NCI-H1092 (cell line): ENCODE measurements at places on chromosomes 6 and 20.
A peak's percentile ranks its signal among the peaks of the same experiment; 100 is the strongest.

DNA sequence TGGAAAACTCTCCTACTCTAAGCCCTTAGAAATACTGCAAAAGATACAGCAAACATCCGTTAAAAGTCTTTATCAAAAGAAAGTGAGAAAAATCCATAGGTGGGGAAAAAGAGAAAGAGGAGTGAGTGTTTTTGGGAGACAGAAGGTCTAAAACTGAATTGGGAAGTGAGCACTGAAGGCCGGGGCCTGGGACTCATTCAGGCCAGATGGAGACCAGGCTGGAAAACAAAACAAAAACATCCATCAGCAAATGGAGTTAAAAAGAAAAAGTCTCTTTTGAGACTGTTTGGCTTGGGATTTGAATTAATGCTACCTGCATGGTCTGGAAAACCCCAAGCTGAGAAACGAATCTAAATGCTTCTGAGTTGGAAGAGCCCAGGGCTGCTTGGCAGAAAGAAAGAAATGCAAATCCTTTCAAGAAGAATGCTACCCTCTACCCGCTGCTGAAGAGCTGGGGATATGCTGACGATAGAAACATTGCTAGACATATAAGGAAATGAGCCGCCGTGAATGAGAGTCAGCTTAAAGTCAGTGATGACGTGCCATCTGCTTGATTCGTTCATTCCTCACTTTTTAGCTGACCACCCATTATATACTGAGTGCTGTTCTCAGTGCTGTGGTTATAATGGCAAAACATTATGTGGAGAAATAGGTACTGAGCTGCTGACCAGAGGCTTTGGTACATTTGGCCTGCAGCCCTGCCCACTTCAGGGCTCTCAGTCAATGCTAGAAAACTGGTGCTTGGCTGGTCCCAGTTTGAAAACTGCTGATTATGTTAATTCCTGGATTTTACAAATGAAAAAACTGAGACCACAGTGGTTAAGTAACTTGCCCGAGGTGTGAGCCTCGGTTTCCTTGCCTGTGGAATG, 28.0 kb upstream of the TULP4 start:
- DNase-seq, result no peak

- no peak for DNase-seq
Observed at GRCh38 chr20:24909861-24910260, 39.2 kb upstream of the CST7 start.

DNA sequence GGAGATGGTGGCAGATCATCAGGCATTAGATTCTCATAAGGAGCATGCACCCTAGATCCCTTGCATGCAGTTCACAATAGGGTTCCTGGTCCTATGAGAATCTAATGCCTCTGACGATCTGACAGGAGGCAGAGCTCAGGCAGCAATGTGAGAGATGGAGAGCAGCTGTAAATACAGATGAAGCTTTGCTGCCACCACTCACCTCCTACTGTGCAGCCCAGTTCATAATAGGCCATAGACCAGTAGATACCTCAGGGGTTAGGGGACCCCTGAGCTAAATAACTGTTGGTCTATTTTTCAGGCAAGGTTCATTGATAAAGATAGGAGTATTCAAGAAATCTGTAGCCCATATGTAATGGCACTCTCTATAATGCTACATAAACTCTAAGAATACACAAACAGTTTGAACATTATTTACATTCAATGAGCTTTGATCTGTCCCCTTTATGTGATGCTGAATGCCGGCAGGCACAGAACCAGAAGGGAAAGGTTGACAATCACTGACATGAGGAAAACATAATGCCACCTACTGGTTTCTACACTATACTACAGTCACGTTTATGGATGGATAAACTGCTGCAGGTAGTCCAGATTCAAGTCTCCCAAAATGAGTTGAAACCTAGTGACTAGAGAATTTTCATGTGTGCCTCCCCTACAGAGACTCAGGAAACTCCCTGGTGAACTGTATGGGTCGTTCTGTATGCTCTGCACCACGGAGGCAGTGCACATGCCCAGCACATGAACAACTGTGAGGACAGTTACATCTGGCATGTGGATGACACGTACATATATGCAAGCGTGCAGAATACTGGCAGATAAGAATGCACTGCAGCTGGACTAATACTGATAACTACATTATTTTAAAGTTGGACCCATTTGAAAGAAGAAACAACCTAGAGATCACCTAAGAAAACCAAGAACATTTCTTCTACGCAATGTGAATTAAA, 72.0 kb downstream of the DST start:
- peak; percentile 6 for DNase-seq

DNA sequence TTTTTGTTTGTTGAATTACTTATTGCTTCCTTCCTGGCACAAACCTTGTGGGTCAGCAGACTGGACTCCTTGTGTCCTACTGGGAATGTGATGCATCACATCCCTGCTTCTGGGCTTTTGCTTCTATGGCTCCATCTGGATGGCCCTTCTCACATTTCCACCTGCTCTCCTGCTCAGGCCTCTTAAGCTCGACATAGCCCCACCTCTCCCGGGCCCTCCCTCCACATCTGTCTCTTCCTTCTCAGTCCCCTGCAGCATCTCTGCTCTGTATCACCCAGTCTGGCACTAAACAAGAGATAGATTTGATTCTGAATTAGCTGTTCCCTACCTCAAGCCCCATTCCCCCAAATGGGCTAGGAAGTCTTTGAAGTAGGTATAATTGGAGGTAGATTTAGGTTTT, 356.8 kb downstream of the DHX35 start:
- DNase-seq, result no peak

- no peak for DNase-seq
Observed at GRCh38 chr20:50098259-50098658, 14.7 kb downstream of the UBE2V1 start.

GRCh38 chr20:54118220-54119001, 48.0 kb upstream of the BCAS1 start:
- no peak for DNase-seq

DNA sequence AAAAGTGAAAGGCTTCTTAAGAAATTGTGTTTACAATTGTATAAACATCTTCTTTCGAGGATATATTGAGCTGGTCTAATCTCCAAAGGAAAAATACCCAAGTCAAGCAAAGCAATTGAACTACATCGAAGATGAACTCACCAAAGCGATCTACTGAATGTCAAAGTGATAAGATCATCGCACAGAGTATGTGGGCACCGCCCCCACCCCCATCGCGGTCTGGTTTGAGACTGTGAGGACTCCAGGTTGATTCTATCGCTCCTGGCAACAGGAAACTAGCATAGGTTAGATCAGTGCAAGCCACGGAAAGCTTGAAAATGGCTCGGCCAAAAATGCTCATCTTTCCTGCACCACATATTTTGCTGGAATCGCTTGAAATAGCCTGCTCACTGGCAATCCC, 133.2 kb upstream of the RPS6KA2 start:
- DNase-seq, result no peak

- no peak for DNase-seq
Observed at GRCh38 chr6:17885889-17886576, 101.4 kb downstream of the KIF13A start.

- peak; percentile 28 for DNase-seq
Observed at GRCh38 chr6:5481033-5481432, 219.7 kb downstream of the FARS2 start.

GRCh38 chr6:30988209-30988825, 4.8 kb downstream of the MUC21 start:
- no peak for DNase-seq

DNA sequence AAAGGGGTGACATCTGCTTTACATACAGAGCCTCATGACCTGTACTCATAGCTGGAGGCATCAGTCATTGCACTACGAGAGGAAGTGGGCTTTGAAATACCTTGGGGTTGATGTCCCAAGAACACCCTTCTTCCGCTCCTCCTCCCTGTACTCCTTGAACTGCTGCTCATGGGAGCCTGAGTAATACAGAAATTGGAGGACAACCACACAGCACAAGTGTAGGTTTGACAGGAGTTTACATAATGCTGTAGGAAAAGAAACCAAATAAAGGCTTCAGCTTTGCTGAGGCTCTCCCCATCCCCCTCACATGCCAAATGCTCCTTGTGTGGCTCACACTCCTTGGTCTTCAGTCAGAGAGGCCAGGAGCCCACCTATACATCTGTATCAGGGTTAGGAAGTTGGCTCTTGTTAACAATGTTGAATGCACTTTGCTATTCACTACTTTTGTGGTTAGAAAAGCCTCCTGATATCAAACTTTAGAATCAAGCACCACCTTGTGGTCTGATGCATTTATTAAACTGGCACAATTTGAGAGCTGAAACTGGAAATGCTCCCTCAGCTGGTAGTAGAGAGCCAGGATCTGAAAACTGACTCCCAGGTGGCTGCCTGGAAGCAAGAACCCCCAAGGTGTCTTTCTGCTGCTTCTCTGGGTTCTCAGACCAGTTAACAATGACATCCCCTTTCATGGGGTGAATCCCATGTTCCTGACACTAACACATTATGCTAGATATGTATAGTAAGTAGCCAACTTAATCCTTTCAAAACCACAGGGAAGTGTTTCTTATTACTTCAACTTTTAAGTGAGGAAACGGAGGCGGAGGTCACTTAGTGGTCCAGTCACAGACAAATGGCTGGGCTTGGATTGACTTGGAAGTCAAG, 56.2 kb upstream of the EDN1 start:
- peak; percentile 14 for DNase-seq

DNA sequence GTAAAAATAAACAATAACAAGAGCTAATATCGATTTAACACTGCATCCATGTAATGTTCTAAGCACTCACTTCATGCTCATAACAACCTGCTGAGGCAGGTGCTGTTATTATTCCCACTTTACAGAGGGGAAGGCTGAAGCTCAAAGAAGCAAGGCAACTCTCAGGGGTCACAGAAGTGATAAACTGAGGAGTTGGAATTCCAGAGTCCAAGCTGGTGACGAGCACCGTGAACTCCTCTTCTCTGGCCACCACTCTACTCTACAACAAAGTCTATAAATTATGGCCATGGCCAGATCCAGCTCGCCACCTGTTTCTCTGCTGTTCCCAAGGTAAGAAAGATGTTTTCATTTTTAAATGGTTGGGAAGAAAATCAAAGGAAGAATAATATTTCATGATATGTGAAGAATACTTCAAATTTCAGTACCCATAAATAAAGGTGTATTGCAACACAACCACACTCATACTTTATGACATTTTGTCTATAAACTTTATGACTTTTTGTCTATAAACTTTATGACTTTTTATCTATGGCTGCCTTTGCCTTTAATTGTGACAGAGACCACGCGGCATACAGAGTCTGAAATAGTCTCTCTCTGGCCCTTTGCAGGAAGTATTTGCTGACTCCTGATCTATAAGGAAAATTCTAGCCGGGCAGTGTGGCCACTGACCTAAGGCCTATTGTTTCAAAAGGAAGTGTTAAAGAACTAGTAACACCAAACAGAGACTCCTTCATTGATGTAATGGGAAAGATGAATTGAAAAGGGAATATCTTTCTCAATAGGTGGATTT, 113.2 kb upstream of the KCNG1 start:
- DNase-seq, result no peak

DNA sequence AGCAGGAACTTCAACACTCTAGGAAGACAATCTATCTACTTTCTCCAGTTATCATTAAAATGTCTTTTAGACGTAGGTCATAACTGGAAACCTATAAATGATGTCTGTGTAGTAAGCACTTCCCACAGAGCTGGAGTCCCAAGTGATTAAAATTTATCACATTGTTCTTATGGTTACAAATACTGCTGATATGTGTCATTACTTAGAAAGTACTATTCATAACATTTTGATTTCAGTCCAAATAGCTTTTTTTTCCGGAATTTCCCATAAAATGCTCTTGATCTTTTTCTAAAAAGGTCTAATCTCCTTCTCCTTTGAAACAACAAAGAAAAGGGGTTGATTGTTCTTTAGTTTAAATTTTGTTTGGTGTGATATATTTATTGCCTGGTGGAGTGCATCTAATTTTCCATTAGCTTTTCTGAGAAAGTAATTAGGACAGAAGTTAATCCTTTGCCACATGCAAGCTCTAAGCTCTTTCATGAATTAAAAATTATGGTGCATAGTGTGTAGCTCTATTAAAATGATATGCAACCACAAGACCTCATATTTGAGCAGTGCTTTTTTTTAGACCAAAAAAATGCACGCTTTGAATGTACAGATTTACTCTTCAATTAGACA, 132.7 kb upstream of the TCF21 start:
- DNase-seq, result no peak

DNA sequence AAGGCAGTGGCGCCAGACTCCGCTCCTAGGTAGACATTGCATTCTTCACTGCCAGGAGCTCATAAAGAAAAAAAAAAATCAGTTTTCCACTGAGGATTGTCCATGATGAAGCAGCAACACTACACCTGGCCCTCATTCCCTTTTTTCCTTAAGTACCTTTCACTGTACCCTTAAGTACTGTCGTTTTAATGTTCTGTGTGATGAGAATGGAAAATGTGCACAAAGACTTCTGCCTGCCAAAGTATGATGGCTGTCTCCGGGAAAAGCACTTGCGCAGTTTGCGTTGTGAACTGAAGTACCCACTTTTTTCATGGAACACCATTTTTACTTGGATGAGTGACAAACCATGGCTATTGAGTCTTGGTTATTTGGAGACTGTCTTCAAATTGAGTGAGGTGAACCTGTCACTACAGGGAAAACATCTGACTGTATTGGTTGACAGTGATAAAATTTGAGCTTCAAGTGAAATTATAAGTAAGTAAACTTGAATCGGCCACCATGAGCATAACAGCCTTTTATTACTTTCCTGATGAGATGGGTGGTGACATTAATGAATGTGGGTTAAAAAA, 104.8 kb downstream of the NCOA3 start:
- DNase-seq, result peak; percentile 94

GRCh38 chr6:26478985-26479278, 21.2 kb upstream of the BTN1A1 start:
- no peak for DNase-seq

DNA sequence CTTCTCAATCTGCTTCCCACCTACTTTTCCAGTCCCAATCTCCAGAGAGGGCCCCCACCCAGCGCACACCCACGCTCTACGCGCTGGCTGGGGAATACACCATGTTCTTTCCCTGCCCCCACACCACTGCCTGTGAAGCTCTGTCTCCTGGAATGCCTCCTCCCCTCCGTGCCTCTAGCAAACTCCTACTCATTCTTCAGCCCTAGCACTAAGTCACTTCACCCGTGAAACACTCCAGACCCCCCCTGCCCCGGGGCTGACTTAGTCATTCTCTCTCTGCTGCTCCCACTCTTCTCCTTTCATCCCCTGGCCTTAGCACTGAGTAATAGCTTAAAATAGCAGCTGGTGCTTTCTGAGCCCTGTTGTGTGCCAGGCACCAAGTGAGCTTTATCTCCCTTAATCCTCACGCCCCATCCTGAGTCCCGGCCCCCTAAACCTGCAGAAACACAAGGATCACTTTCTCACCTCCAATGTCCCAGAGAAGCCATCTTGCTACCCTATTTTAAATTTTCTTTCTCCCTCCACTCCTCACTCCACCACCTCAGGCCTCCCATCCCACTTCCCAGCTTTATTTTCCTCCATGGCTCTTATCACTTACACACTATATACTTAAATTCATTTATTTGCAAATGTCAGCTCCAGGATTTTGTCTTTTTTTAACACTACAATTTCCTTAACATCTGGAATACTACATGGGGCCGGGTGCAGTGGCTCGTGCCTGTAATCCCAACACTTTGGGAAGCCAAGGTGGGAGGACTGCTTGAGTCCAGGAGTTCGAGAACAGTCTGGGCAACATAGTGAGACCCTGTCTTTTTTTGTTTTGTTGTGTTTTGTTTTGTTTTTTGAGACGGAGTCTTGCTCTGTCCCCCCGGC, 6.3 kb upstream of the PARD6B start:
- DNase-seq, result no peak
